ENCODE measurements at places on chromosomes 4 and X.

GRCh38 chr4:10048941-10049697 lies 27.8 kb upstream of the SLC2A9 start:
- no peak for DNase-seq

DNA sequence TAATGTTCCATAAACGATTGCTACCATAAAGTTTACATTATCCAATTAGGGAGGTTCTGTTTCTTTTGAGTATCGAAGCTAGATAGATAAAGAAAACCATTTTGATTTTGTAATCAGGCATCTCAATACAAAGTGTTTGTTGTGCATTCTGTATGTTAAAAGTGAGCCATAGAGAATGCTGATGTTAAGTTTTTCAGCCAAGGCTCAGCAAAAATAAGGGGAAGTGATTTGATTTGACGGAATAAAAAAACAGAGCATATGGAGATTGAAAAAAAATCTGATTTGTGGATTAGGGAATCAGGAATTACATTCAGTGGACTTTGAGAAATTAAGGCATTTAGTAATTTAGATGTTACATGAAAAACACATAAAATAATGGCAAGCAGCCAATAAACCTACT lies 314.8 kb downstream of the PPP3CA start:
- no peak for DNase-seq

DNA sequence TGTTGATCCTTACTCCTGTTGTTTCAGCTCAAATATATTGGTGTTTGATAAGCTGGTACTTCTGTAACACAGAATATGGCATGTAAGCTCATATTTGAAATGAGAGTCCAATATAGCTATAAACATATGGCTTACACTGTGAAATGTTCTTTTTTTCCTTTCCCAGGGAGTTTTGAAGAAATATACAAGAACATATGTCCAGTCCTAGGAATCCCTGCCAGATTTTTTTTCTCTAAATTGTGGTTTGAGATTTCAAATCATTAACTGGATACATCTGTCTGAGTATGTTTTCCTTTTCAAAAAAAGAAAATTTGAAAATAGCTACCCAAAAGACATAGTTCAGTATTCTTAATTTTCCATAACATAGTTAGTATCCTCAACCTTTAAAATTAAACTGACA lies 60.2 kb downstream of the HMGB2 start:
- no peak for DNase-seq

DNA sequence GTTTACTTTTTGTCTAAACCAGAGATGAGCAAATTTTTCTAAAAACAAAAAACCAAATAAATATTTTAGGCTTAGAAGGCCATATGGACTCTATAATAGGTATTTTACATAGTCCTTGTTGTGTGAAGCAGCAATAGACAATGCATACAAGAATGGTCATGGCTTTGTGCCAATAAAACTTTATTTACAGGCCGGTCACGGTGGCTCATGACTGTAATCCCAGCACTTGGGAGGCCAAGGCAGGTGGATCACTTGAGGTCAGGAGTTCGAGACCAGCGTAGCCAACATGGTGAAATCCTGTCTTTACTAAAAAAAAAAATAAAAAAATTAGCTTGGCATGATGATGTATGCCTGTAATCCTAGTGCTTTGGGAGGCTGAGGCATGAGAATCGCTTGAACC lies 227.6 kb downstream of the CBR4 start:
- DNase-seq = no peak

- DNase-seq = no peak
These were observed 11.8 kb downstream of the CASP6 start for GRCh38 chr4:109691411-109691920.

GRCh38 chr4:173516621-173517524 lies 13.2 kb downstream of the HAND2 start:
- DNase-seq = no peak

GRCh38 chr4:140372751-140373327 lies 607 bp upstream of the SCOC start:
- DNase-seq = no peak

DNA sequence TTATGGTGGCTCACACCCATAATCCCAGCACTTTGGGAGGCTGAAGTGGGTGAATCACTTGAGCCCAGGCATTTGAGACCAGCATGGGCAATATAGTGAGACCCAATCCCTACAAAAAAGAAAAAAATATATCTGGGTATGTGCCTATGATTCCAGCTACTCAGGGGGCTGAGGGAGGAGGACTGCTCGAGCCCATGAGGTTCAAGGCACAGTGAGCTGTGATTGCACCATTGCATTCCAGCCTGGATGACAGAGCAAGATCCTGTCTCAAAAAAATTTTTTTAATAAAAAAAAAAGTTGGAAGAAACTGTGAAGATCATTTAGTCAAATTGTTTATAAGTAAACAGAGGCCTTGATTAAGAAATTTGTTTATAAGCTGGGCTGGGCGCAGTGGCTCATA lies 39.7 kb downstream of the KLHL8 start:
- DNase-seq = no peak

DNA sequence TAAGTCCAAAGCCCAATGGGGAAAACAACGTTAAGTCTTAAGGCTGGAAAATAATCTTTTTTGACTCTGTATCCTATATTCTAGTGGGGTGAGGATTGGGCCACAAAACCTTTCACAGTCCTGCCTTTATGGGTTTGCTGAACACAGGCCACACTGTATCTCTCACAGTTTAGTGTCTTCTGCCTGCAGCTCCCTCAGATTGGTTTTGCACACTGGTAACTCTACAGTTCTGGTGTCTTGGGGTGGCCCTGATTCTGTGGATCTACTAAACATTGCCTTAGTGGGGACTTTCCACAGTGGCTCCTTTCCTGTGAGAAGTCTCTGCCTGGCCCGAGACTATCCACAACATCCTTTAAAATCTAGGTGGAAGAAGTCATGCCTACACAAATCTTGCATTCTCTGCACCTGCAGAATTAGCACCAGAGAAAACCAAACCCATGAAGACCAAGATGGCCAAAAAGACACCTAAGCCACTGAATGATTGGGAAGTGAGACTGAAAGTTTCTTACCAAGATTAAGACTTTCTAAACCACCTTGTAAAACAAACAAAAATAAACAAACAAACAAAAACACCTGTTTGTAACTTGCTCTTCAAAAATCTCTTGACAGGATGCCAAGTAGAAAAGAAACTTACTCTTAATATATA lies 150.4 kb upstream of the PCDH10 start:
- no peak for DNase-seq

All from stimulated activated CD8-positive, alpha-beta memory T cell treated with anti-CD3 and anti-CD28 coated beads, Interleukin-7, amount 100 ng/mL, for 1 hour (primary cell).